NCI-H1930 (cell line): ENCODE measurements at places on chromosomes 5 and 9.

DNA sequence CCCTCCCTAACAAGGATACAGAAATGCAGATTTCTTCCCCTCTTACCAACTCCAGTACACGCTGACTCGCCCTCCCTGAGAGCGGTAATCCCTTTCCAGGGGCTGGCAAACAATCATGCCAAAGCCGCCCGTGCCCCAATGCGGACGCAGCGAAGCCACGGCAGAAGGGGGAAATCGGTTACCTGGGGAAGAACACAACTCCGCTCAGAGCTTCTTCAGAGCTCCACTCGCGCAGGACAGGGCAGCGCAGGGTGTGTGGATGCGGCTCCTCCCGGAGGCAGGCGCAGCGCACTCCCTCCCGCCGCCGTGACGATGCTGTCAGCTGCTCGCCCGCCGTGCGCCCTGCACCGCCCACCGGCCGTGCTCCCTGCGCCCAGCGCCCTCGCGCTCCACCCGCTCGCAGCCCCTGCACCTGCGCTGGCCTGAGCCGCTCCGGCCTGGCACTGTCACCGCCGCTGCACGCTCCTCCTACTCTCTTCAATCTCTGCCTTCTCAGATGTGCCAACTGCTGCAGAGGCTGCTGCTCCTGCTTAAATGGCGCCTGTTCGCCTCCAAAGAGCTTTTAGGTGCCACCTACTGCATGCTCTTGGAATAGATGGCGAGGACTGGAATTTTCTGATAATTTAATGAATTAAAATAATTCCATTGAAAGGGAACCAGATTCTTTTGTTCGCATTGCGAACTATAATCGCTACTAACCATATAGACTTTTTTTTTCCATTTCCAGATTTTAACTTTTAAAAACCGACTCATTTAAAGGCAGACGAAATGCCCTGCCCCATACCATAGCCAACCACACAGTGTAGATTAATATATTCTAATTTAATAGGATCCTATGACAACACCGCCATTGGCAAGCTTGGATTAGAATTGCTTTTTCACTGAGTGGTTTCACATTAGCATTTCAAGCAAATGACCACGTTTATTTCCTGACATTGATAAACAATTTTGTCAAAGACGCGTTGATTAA lies at the start of gene DIRAS2:
DIRAS2 (minus strand) TSS at position 255 of the 970 bp plus-strand sequence. CDS start 28,997 bp downstream, outside the sequence.
- peak; percentile 76 for DNase-seq

- DNase-seq = no peak
Observed at GRCh38 chr9:111728143-111728542, 66.6 kb downstream of the SHOC1 start.

DNA sequence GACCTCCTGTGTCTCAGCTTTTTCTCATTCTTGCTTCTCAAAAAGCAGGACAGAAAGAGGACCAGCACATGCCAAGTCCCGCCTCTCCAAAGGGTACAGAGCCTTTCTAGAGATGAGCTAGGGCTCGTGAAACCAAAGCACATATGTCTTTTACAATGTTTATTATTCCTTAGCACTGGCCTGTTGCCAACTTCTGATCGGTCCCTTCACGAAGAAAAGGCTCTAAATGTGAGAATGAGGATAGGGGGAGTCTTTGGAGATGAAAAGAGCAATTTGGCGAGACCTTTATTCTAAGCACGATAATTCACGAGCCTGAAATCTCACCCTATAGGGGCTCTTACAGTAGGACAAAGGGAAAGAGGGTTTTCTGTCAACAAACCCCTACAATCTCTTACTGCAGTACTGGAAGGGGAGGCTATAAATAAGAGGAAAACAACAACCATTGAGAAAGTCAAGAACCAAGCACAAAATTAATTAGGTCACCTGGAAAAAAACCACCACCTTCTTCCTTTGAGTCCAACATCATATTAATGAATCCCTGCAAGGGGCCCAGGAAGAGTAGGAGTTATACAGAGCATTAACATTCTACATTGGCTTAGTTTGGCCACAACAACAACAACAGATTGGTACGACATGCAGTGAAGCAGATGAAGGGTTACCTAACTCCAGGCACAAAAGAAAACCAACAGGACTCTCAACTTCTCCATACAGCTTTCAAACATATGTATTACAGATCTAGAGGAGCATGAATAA lies 309.5 kb downstream of the PDE4D start:
- DNase-seq = peak; percentile 31

DNA sequence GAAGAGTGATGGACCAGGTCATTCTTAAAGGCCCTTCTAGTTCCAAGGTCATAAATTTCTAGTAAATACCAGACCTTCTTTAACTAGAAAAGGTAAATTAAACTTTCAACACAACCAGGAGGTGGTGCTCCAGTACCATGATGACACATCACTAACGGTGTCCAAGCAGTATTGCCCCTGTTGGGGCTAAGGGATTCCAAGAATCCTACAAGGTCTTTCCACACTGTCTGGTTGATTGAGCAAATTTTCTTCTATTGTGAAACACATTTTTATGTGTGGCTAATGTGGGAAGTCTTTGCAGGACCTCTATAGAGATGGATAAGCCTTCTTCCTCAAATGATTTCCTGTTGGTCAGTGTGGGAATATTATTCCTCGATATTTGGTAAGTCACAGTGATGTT lies 459.6 kb upstream of the PAPPA start:
- no peak for DNase-seq

DNA sequence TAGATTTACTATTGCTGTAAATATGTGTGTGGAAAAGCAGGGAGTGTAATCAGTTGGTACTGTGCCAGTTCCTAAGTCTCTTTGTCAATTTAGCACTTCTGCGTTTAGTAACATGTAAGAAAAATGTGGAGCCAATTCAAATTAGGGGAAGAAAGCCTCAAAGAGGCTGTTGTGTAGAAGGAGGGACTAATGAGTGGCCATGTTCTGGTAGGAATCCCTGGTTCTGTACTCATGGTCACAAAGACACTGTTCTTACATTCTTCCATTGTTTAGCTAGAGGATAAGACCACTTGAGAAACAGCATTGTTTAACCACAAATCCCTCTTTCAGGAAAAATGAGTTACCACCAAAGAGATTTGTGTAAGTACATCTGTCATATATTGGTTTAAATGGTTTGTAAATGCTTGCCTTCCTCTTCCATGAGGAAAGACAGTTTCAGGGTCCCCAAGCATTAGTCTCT lies 14.9 kb downstream of the ARHGEF28 start:
- no peak for DNase-seq

- DNase-seq = no peak
Observed at GRCh38 chr5:128905568-128906110, 59.6 kb upstream of the SLC27A6 start.

DNA sequence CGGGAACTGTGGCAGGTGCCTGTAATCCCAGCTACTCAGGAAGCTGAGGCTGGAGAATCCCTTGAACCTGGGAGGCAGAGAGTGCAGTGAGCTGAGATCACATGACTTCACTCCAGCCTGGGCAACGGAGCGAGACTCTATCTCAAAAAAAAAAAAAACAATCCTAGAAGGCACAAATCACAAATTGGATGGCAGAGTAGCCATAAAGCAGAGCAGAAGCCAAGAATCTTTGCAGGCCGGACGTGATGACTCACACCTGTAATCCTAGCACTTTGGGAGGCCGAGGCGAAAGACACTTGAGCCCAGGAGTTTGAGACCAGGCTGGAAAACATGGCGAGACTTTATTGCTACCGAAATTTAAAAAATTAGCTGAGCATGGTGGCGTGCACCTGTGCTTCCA lies 9.2 kb upstream of the FUBP3 start:
- DNase-seq = no peak

- DNase-seq = no peak
Observed at GRCh38 chr9:69252436-69252835, 72.6 kb upstream of the ENTREP1 start.

GRCh38 chr5:103624035-103624480 lies 61.5 kb upstream of the NUDT12 start:
- DNase-seq = no peak
